Mammary microvascular endothelial cell (primary cell): ENCODE measurements at places on chromosomes 2 and 18. TPM values are rescaled to one million over a fixed set of nuclear protein-coding genes. Genes with fewer than 3 reads are reported as not detected.

REG3A gene
- total RNA-seq, result not detected in 2 replicates

POTEC gene
- not detected in 2 replicates for total RNA-seq

PLCD4 gene
- total RNA-seq, result 0.60 and 1.2 TPM in 2 replicates

HOXD1 gene
- total RNA-seq, result 3.7 and 7.3 TPM in 2 replicates

LRPPRC gene
- 47.4 and 56.6 TPM in 2 replicates for total RNA-seq

DGKD gene
- 16.0 and 16.2 TPM in 2 replicates for total RNA-seq

ASB18 gene
- not detected in 2 replicates for total RNA-seq

CD8B2 gene
- total RNA-seq, result not detected in 2 replicates

POTEJ gene
- total RNA-seq, result 0.07 TPM in 1 of 2 replicates, not detected in the other

MCEE gene
- 5.1 and 5.3 TPM in 2 replicates for total RNA-seq

SKOR2 gene
- not detected in 2 replicates for total RNA-seq

MC5R gene
- total RNA-seq, result not detected in 2 replicates

CD8A gene
- total RNA-seq, result not detected in 2 replicates

LONRF2 gene
- total RNA-seq, result 0.30 TPM in 1 of 2 replicates, not detected in the other
